T-helper 1 cell treated with Interleukin-12 subunit alpha and Interleukin-12 subunit beta and Interleukin-4 antibody, amounts not matched to agents 30 ng/mL and 1 ng/mL, for 36 hours (primary cell): ENCODE measurements at places on chromosomes 5 and 9. TPM values are rescaled to one million over a fixed set of nuclear protein-coding genes. Genes with fewer than 3 reads are reported as not detected.

The NR2F1-AS1 gene
- total RNA-seq = not detected in 2 replicates

The ARHGEF37 gene
- total RNA-seq = 0.47 and 1.0 TPM in 2 replicates

The CCIN gene
- total RNA-seq = 0.10 and 0.17 TPM in 2 replicates

The CDH9 gene
- not detected in 2 replicates for total RNA-seq

The DPH7 gene
- total RNA-seq = 39.7 and 43.6 TPM in 2 replicates

The SOHLH1 gene
- not detected in 2 replicates for total RNA-seq

The WDR70 gene
- 36.2 and 42.1 TPM in 2 replicates for total RNA-seq

The NDUFS4 gene
- 48.5 and 48.6 TPM in 2 replicates for total RNA-seq

The C5orf24 gene
- 32.7 and 35.5 TPM in 2 replicates for total RNA-seq

The SERF1B gene
- 16.9 and 20.5 TPM in 2 replicates for total RNA-seq

The BARHL1 gene
- not detected in 2 replicates for total RNA-seq

The ST8SIA4 gene
- total RNA-seq = 65.1 and 74.6 TPM in 2 replicates

The C6 gene
- not detected in 2 replicates for total RNA-seq

The SVEP1 gene
- not detected in 2 replicates for total RNA-seq
